CD4-positive, alpha-beta T cell (primary cell): ENCODE measurements at places on chromosomes 12 and 14. TPM values are rescaled to one million over a fixed set of nuclear protein-coding genes. Genes with fewer than 3 reads are reported as not detected.

DNA sequence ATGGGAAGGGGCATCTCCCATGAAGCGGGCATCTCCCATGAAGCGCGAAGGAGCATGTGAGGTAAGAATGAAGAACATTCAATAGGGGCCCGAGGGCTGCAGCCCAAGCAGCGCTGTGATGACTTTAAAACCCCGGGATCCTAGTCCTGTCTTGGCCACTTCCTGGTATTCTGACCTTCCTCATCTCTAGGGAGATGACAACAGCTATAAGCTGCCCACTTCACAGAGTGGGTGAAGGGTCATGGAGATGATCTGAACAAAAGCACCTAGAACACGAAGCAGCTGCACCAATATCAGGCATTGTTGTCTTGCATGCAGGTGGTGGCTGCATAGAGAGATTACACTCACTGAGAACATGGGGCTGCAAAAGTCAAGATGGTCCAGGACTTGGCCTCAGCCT is 64.5 kb downstream of the SPTB start:
- no peak overlapping the region for H3K4me3 ChIP-seq
- H3K36me3 ChIP-seq = no peaks in the 10 kb centered on the region
- no peaks in the 10 kb centered on the region for H3K27me3 ChIP-seq
- DNase-seq = no peak
- no peak overlapping the region for H3K27ac ChIP-seq

DNA sequence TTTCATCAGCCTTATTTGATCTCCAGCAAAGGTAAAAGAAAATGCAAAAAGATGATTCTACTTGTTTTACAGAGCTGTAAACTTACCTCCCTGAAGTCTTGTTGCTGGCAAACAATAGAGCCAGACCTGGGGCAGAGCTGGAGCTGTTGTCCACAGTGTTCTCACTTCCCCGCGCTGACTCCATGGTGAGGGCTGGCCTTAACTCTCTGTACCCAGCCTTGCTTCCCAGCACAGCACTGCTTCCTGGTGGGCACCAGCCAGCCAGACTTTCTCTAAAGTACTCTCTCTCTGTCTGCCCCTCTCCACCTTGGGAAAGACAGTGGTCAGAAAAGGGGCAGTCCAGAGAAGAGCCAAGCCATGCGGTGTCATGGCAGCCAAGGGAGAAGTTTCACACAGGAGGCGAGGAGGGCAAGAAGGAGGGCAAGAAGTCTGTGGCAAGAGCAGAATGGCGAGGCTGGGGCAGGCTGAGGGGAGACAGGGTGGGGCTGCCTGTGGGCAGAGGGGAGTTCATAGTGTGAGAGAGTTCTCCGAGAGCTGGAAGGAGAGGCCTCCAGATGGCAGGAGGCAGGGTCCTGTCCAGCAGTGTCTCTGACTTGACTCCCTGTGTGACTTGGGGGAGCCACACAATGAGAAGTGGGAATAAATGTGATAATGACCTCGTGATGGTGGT is 9.3 kb downstream of the EVL start:
- peak overlapping the region; percentile 96 for H3K27ac ChIP-seq
- peaks cover 86% of the 10 kb centered on the region for H3K36me3 ChIP-seq
- H3K27me3 ChIP-seq = no peaks in the 10 kb centered on the region
- peak overlapping the region; percentile 77 for H3K4me3 ChIP-seq
- peaks cover 97% of the 10 kb centered on the region for H3K4me1 ChIP-seq

- no peak overlapping the region for H3K27ac ChIP-seq
- no peaks in the 10 kb centered on the region for H3K27me3 ChIP-seq
- H3K4me1 ChIP-seq = peaks cover 11% of the 10 kb centered on the region
- H3K4me3 ChIP-seq = no peak overlapping the region
Measured at GRCh38 chr14:97442363-97442762, 645.2 kb downstream of the VRK1 start.

DNA sequence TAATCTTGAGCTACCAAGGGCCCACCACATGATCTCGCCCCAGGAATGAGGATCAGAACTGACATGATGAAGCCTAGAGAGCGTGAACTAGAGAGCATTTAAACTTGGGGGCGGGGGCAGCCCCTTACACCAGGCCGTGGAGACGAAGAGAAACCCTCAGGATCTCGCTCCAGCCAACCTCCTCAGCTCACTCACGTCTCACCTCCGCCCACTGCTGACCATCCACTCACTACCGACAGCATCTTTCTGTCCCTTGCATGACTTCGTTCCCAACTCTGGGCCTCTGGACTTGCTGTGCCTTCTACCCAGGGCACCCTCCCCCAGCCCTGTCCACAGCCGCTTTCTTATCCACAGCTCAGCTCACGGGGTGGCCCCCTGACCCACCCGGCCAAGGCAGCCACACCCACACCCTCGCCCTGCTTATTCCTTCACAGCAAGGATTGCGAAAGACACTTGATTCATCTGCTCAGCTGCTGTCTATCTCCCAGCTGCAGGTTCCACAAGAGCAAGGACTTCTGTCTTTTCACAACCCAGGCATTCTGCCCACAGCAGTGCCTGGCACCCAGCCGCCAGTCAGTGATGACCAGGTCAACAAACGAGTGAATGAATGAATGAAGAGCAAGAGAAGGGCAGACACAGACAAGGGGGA is 6.4 kb downstream of the STX2 start:
- DNase-seq = peak; percentile 26
- no peak overlapping the region for H3K27ac ChIP-seq
- H3K4me3 ChIP-seq = no peak overlapping the region
- H3K27me3 ChIP-seq = no peaks in the 10 kb centered on the region
- H3K4me1 ChIP-seq = peaks cover 6% of the 10 kb centered on the region
- no peaks in the 10 kb centered on the region for H3K36me3 ChIP-seq

GRCh38 chr14:63435838-63436237 is 107.3 kb downstream of the PPP2R5E start:
- peaks cover 23% of the 10 kb centered on the region for H3K4me1 ChIP-seq
- no peak overlapping the region for H3K27ac ChIP-seq
- no peaks in the 10 kb centered on the region for H3K36me3 ChIP-seq
- H3K4me3 ChIP-seq = no peak overlapping the region

Gene NDUFA9
- total RNA-seq = 79.2 TPM

Gene APOLD1
- total RNA-seq = 1.8 TPM

Gene KRT71
- total RNA-seq = not detected

Gene CELA1
- total RNA-seq = 0.85 TPM

Gene SLC39A5
- not detected for total RNA-seq
